ENCODE measurements at places on chromosomes 6 and 20.

DNA sequence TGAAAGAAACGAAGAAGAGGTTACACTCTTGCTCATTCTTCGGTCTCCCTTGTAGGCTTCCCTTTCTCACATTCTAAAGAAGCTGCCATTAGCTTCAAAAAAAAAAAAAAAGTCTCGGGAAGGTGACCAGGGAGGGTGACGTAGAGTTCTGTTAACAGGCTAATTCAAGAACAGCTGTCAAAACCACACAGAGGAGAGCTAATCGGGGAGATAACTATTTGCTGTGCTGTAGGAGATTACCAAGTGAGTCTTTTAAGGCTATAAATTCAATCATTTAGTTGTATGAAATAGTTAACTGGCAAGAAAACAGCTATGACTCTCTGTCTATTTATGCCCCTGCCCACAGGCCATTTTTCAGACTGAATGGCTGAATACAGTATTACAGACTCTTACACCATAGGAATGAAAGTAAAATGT is 256.8 kb downstream of the SYNE1 start:
- DNase-seq = no peak

GRCh38 chr6:107676042-107676441 is 148.1 kb downstream of the SCML4 start:
- no peak for DNase-seq

- DNase-seq = peak; percentile 27
Measured at GRCh38 chr20:51220293-51220706, 197.4 kb upstream of the KCNG1 start.

DNA sequence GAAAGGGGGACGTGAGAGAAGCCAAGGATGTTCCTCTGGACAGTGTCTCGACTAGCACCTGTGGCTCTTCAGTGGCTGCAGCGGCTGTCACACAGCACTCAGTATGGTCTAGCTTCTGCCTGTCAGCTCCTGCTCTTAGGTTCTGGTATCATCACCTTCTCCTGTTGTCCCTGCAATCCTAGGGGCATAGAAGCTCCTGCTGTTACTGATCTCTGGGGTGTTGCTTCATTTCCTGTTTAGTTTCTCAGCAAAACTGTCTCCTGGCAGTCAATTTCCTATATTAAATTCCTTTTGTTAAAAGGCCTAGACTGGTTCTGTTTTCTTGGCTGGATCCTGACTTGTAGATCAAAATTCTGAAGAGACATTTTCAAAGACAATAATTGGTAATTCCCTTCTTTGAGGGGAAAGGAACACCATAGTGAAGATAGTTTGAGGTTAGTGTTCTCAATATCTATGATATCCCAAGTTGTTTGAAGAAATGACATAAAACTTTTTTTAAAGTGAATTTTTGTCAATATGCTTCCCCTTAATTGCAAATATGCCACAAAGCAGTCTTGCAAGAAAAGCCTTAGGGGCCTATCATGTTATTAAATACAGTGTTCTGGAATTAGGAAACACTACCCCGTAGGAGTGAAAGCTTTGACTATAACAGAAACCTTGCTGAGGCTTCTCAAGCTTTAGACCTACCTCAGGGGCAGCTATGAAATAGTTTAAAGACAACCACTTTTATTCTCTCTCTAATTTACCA is 148.5 kb downstream of the KIF6 start:
- no peak for DNase-seq

DNA sequence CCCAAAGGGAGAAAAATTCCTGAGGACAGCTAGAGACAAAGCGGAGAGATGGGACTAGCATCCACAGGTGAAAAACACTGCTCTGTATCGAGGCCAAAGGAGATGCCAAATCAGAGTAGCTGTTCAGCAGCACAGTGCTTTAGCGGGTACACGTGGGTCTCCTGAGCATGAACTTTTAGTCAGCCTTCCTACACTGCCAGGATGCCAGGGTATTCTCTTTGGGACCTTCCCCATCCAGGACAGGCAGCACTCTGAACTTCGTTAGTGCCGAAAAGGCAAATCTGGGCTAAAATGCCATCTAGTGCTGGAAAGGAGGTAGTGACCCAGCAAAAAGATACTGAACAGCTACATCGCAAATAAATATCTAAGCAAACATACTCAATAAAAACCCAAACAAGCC is 64.9 kb downstream of the C6orf58 start:
- DNase-seq = peak; percentile 17

- no peak for DNase-seq
Measured at GRCh38 chr6:14786455-14786854, 459.4 kb upstream of the JARID2 start.

DNA sequence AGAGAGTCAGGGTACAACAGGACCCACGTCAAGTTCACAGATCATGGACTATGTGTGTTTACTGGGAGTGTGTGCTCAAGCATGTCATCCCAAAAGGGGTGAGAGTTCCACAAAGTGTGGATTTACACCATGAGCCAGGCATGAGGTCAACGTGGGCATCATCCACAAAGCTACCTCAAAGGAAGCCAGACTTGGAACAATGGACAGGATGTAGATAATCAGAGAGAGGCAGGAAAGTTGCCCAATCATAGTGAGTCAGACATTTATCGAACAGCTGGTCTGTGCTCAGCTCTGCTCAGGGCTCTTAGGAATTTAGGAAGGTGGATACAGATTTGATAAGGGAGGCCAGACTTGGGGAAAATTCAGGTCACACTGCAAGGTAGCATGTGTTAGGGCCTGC is 317.2 kb upstream of the CDYL start:
- peak; percentile 19 for DNase-seq

GRCh38 chr6:132484680-132485018 is 28.3 kb downstream of the STX7 start:
- no peak for DNase-seq

DNA sequence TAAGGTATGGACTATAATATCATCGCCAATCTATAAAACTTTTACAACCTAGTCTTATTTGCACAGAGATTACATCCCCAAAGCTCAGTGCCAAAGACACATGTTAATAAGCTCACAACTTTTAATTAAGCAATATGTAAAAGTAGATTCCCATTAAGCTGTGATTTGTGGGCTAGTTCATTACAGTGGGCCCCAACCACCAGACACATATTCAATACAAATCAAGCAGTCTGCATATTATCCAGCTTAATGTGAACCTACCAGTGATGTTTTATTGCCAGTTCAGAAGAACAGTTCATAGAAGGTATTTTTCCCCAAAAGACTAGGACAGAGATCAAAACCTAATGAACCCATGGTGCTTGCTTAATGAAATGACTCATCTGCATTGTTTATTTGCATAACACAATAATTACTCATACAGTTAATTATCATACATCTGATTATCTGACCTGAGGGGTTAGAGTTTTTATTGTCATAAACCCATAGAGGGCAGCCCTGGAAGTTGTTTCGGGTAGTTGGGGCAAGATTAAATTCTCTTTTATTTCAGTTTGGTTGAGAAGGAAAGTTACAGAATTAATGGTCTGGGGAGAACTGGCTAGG is 831.0 kb downstream of the TFAP2A start:
- no peak for DNase-seq

- DNase-seq = no peak
Measured at GRCh38 chr6:17210683-17211082, 70.5 kb upstream of the RBM24 start.

DNA sequence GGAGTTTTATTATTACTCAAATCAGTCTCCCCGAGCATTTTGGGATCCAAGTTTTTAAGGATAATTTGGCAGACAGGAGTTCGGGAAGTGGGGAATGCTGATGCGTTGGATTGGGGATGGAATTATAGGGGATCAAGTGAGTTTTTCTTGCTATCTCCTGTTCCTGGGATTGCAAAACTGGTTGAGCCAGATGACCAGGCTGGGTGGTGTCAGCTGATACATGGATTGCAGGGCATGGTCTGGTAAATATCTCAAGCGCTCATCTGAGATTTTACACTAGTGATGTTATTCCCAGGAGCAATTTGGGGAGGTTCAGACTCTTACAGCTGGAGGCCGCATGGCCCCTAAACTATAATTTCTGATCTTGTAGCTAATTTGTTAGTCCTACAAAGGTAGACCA is 54.7 kb downstream of the ENPP1 start:
- no peak for DNase-seq

DNA sequence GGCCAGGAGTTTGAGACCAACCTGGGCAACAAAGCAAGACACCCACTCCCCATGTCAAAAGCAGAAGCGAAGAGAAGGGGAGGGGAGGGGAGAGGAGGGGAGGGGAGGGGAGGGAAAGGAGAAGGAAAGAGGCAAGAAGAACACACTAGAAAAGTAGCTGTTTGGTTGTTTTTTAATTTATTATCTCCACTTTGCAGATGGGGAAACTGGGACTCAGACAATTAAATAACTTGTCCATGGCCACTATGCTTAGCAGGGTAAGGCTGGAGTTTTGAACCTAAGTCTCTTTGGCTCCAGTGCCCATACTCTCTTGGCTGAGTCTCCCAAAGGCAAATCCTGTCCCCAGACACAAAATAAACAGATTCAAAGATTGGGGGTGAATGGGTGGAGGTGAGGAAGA is 12.4 kb upstream of the GHRH start:
- peak; percentile 23 for DNase-seq

All from inflammatory macrophage treated with lipopolysaccharide for 4 hours (primary cell).